Lower lobe of right lung (tissue), 2 donors: ENCODE measurements at places on chromosomes 3 and 15. TPM values are rescaled to one million over a fixed set of nuclear protein-coding genes. Genes with fewer than 3 reads are reported as not detected.

The SLC22A13 gene
- 0.32 TPM for total RNA-seq

The INO80 gene
- 25.0 TPM for total RNA-seq

The ACKR4 gene
- 8.5 TPM for total RNA-seq

The ALS2CL gene
- 59.7 TPM for total RNA-seq

The POLQ gene
- 0.56 TPM for total RNA-seq

The C3orf33 gene
- total RNA-seq, result 3.6 TPM

The CACNA1D gene
- total RNA-seq, result 33.6 TPM

The PGBD4 gene
- 1.5 TPM for total RNA-seq

The IL17RC gene
- 27.2 TPM for total RNA-seq

The SCN11A gene
- 0.27 TPM for total RNA-seq

The NMNAT3 gene
- 5.8 TPM for total RNA-seq

DNA sequence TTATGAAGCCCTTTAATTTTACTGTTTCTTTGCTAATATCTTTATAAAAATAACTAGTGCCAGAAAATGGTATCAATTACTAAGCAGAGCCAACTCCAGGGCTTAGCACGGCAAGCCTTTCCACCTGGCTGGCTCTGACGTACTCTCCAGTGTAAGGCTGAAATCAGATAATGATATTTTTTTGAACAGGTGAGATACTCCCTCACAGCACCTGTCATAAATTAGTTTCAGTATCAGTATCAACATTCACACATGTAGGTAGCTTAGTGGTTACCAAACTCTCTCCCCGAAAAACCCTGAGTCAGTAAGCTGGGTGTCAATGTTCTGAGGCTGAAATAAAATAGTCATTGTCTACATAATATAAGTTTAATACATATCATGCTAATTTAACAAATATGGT is 710.1 kb downstream of the SQOR start:
- no peak for DNase-seq

GRCh38 chr3:161356287-161356686 is 15.0 kb downstream of the SPTSSB start:
- no peak for DNase-seq

DNA sequence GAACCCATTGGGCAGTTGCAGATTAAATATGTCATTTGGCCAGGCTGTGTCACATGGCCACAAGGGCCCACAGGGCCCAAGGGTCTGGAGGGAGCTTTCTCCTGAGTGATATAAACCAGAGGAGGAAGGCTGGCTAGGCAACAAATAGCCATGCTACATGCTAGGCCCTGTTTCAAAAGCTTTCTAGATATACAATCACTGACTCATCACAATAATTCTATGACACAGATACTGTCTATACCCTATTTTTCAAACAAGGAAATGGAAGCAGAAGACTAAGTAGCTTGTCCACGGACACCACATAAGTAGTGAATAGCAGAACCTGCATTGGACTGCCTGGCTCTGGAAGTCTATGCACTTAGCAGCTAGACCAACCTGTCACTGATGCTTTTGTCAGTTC is 625.4 kb downstream of the NTRK3 start:
- DNase-seq, result no peak

DNA sequence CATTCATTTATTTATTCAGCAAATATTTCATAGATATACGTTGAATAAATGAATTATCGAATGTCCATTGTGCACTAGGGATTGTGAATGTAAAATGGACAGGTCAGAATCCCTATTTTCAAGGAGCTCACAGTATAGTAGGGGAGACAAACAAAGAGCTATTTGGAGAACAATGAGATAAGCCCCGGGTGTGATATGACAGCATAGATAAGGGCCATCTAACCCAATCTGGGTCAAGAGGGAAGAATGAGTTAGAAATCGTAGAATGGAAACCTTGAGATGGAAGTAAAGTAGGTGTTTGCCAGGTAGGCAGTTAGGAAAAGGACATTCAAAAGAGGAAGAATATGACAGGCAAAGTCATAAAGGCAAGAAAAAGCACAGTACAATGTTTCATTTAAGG is 132.2 kb upstream of the GOLGA6L4 start:
- DNase-seq, result no peak

DNA sequence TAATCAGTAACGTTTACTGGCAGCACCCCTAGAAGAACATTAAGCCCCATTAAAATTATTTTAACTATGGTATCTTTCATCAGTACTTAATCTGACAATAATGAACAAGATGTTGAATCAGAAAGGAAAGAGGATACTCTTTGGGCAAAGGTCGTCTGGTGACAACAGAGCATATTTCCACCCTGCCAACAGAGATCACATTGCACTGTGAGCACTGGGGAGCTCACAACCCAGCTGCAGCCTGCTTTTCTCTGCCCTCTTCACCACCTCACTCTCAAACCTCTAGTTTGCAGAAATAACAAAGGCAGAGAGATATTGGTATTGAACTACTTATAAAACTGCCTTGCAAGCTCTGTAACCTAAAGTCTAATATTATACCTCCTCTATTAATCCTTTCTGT is 130.0 kb downstream of the FBN1 start:
- no peak for DNase-seq

- DNase-seq, result no peak
These were observed 169.1 kb upstream of the CCDC54 start for GRCh38 chr3:107208100-107208499.

DNA sequence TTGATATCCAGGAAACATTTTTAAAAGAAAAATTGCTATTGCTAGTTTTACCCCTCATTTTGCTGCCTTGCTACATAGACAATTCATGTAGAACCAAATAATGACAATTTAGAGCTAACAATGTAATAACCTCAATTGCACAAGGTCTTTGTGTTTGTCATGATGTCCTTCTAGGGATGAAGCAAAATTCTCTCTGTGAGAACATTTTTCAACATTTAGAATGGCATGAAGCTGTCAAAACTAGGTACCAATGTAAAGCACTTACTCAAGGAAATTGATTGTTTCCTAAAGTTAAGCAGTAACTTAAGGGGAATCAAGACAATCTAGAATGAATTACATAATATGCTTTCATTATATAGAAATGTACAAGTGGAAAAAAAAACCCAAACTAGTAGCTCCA is 7.9 kb upstream of the FGF7 start:
- no peak for DNase-seq

DNA sequence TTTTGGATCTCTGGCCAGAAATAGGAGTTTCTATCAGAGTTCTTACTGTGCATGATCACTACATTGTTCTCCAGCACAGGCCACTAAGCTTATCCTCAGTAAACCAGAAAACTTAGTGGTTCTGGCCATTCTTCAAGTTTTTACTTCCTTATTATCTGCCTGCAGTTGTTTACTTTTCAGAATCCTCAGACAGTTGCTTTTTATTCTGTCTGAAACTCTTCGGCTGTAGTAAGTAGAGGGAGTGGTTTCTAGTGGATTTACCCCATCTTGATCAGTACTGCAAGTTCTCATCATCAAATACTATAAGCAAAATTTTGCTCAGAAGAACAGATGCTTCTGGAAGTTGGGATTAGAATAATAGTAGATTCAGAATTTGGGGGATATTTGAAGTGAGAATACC is 193.0 kb upstream of the RARB start:
- DNase-seq, result no peak

DNA sequence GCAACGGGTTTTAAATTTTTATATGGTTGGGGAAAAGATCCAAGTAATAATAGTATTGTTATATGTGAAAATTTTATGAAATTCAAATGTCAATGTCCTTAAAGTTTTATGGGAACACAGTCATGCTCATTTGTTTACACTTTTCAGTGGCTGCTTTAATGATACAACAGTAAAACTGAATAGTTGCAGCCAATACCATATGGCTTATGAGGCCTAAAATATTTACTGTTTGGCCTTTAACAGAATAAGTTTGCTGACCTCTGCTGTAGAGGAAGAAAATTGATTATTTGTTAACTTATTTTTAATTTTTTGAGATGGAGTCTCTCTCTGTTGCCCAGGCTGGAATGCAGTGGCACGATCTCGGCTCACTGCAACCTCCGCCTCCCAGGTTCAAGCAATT is 44.7 kb downstream of the USP50 start:
- no peak for DNase-seq

- no peak for DNase-seq
These were observed 84.5 kb upstream of the FNDC3B start for GRCh38 chr3:171954690-171955383.

GRCh38 chr3:20916951-20917606 is 731.1 kb upstream of the SGO1 start:
- DNase-seq, result no peak

DNA sequence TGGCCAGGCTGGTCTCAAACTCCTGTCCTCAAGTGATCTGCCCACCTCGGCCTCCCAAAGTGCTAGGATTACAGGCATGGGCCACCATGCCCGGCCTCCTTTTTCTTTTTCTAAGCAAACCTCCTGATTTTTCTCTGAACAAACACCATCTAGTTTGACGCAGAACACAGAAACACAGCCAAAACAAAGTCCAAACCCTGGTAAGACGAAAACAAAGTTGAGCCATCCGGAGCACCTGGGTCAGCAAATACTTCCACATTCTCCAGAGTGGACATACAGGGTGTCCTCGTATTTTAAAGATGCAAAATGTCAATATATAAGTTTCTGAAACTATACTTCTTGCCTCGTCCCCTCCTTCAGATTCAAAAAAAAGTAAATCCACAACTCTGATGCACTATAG is 635.1 kb upstream of the ADAMTS9 start:
- DNase-seq, result no peak

- DNase-seq, result no peak
These were observed 12.4 kb downstream of the CACNA2D2 start for GRCh38 chr3:50491023-50491422.

GRCh38 chr3:5809586-5810246 is 622.2 kb downstream of the EDEM1 start:
- no peak for DNase-seq

GRCh38 chr3:43879166-43879565 is 188.4 kb downstream of the ABHD5 start:
- DNase-seq, result no peak

GRCh38 chr3:23455084-23455483 is 252.0 kb downstream of the UBE2E2 start:
- no peak for DNase-seq

DNA sequence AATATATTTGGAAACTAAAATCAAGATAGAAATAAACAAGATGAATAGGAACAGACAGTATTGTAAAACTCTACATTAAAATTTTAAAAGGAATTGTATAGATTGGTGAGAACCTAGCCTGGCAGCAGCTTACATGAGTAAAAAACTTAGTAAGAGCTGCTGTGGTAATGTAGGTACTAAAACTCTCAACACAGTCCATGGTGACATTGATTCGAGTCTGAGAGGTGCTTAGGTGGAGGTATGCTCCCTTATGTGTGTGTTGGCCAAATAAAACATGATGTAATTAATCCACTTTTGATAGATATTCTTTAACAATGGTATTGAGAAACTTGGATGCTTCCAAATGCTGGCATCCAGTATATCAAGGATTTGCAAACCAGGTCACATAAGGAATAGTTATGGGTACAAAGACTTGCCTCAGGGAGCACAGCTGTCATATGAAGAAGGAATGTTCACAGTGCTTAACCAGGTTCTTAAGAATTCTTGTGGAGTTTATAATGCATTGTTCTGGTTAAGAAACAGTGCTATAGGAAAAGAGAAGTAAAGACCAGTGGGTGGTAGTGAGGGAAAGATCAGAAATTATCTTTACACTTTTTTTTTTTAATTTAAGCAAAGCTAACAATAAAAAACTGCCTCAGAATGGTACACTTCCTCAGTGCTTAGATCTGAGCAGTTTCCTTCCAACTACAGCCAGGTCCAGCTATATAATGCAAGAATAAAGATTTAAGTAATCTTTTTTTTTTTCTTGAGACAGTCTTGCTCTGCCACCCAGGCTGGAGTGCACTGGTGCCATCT is 24.6 kb upstream of the IL20RB start:
- no peak for DNase-seq

DNA sequence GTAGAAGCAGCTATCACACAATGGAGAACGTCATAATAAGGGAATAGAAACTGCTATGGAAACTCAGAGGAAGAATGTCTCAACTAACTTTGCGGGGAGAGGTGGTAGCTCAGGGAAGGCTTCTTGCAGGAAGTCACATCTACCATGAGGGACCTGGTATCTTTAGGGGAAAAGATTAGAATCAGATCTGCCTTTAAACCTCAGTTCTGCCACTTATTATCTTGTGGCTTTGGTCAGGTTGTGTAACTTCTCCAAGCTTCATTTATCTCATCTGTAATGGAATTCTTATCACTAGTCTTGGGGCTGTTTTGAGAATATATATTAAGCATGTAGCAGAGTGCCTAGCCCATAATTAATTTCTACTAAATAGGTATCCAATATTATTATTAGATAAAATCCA is 46.4 kb upstream of the PRICKLE2 start:
- DNase-seq, result no peak

- no peak for DNase-seq
These were observed 128.2 kb downstream of the SUCLG2 start for GRCh38 chr3:67526246-67526645.

- DNase-seq, result no peak
These were observed 5.5 kb downstream of the IQSEC1 start for GRCh38 chr3:13067778-13068177.

- DNase-seq, result no peak
These were observed 85.6 kb downstream of the PDCD6IP start for GRCh38 chr3:33883951-33884561.

DNA sequence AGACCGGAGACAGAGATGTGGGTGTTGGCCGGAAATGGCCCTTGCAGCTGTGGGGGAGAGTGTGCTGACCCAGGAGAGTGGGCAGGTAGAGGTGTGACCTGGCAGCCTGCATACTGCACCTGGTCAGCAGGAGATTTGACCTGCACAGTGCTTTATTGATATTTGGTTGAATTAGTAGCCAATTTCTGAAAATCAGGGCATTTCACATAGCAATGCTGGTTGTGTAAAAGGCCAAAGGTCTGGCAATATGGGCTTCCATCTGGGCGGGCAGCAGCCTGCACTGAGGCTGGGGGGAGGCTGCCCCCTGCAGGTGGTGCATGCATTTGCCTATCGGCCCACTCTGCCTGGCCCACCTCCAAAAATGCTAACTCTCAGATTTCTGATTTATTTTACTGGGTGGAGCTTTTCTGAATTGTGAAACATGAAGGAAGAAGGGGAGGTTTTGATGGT is 9.4 kb upstream of the MGLL start:
- peak; percentile 81 for DNase-seq

DNA sequence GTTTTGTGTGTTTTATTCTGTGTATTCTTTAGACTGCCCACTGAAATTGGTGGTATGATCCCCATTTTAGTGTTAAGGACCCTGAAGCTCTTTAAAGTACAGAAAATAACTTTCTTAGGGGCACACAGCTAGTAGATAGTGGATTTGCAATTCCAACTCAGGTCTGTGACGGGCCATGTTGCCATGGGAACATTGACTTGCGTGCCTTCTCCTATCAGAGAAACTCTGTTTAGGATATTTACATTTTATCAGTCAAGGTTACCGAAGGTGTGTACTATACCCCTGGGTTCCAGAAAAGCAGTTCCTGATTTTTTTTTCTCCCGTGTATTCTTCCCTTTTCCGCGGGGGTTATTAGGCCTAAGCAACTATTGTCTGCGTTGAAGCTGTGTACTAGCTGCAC is 19.4 kb downstream of the MYZAP start:
- no peak for DNase-seq

- DNase-seq, result no peak
These were observed 88.8 kb upstream of the ALDH1A3 start for GRCh38 chr15:100790786-100791265.
